Endothelial cell of umbilical vein (primary cell): ENCODE measurements at places on chromosomes 3 and 15. TPM values are rescaled to one million over a fixed set of nuclear protein-coding genes. Genes with fewer than 3 reads are reported as not detected.

GRCh38 chr15:80251428-80252120 is 439 bp downstream of the CTXND1 start:
- H3K36me3 ChIP-seq: no peaks in the 10 kb centered on the region
- peaks cover 32% of the 10 kb centered on the region for H3K27me3 ChIP-seq
- H3K4me3 ChIP-seq: peak overlapping the region; percentile 1

DNA sequence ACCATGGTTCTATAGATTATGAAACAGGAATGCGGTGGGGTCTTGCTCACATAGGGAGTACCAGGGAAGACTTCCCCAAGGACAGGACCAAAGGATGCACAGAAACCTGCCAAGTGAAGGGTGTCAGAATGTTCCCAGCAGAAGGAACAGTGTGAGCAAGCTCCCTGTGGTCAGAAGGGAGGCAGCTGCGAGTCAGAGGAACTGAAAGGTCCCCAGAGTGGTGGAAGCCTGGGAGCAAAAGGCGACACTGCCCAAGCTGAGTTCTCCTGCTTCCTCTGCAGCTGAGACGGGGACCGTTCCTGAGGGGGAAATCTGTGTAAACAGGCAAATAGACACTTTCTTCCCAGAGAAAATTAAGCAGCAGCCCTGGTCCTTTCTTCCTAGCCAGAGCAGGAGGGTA is 14.2 kb upstream of the SLC6A6 start:
- no peak overlapping the region for H3K4me3 ChIP-seq
- H3K36me3 ChIP-seq: no peaks in the 10 kb centered on the region
- peaks cover 3% of the 10 kb centered on the region for H3K27me3 ChIP-seq
- no peak overlapping the region for H3K27ac ChIP-seq
- DNase-seq: no peak

GRCh38 chr15:84981711-84982300 is at the start of gene PDE8A:
TSS of gene PDE8A (plus strand) at chr15:84981856. CDS start at chr15:84982163, 307 bp downstream.
- H3K4me3 ChIP-seq: peak within 1 kb of the TSS; percentile 63
- H3K4me1 ChIP-seq: peaks cover 16% of the 10 kb centered on the region
- no peaks in the 10 kb centered on the region for H3K27me3 ChIP-seq
- H3K27ac ChIP-seq: peak within 1 kb of the TSS; percentile 90
- DNase-seq: peak; percentile 57

The PML gene
- 77.4 and 79.6 TPM in 2 replicates for total RNA-seq

DNA sequence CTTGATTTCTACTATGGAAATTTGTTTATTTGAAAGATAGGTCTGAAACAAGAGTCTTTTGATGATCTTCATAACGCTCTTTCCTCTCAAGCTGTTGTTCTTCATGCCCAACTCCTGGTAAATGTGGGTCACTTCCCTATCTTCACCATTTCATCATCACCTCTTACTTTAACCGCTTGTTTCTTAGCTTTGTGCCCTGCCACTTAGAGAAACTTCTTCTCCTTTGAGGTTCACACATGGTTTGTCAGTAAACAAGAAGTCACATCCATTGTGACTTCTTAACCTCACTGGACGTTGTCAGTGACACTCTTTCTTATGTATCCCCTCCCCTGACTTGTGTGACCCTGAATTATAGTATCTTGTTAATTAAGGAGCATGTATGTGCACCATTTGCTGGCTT is 16.9 kb upstream of the P2RY13 start:
- peaks cover 4% of the 10 kb centered on the region for H3K27me3 ChIP-seq
- no peak overlapping the region for H3K27ac ChIP-seq
- H3K4me1 ChIP-seq: no peaks in the 10 kb centered on the region
- H3K36me3 ChIP-seq: no peaks in the 10 kb centered on the region
- DNase-seq: no peak

- DNase-seq: no peak
- no peak overlapping the region for H3K4me3 ChIP-seq
- H3K27ac ChIP-seq: no peak overlapping the region
- H3K4me1 ChIP-seq: no peaks in the 10 kb centered on the region
- H3K36me3 ChIP-seq: no peaks in the 10 kb centered on the region
Observed at GRCh38 chr3:10992943-10993728, 588 bp downstream of the SLC6A1 start.

- DNase-seq: no peak
- no peak overlapping the region for H3K27ac ChIP-seq
- no peak overlapping the region for H3K4me3 ChIP-seq
Observed at GRCh38 chr3:126179825-126180476, 435 bp downstream of the ALDH1L1 start.

DNA sequence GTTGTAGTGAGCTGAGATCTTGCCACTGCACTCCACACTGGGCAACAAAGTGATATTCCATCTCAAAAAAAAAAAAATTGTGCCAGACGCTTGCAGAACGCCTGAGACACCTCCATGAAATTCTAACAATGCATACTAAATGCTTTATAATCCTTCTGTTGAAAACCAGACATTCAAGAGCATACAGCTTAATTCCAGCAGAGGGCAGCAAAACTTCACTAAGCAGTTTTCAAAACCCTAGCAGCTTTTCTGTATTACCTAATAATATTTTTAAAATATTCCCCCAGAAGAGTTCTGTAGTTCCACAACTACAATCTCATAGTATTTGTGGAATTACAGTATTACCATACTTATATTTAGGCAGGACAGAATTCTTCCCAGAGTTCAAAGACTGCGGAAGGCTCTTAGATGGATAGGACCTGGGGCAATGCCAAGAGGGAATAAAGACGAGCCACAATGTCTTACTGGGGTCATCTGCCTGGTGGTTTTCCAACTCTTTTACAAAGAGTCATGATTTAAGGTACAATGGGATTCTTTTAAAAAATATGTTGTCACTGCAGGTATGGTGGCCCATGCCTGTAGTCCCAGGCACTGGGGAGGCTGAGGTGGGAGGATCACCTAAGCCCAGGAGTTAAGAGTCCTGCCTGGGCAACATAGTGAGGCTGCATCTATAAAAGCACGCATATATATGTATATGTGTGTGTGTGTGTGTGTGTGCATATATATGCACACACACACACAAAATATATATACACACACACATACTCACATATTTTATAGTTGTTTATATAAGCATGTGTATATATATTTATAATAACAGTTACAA is 19.6 kb upstream of the TASOR start:
- no peaks in the 10 kb centered on the region for H3K27me3 ChIP-seq
- H3K36me3 ChIP-seq: no peaks in the 10 kb centered on the region
- H3K4me1 ChIP-seq: no peaks in the 10 kb centered on the region
- peak; percentile 66 for DNase-seq
- H3K27ac ChIP-seq: no peak overlapping the region

DNA sequence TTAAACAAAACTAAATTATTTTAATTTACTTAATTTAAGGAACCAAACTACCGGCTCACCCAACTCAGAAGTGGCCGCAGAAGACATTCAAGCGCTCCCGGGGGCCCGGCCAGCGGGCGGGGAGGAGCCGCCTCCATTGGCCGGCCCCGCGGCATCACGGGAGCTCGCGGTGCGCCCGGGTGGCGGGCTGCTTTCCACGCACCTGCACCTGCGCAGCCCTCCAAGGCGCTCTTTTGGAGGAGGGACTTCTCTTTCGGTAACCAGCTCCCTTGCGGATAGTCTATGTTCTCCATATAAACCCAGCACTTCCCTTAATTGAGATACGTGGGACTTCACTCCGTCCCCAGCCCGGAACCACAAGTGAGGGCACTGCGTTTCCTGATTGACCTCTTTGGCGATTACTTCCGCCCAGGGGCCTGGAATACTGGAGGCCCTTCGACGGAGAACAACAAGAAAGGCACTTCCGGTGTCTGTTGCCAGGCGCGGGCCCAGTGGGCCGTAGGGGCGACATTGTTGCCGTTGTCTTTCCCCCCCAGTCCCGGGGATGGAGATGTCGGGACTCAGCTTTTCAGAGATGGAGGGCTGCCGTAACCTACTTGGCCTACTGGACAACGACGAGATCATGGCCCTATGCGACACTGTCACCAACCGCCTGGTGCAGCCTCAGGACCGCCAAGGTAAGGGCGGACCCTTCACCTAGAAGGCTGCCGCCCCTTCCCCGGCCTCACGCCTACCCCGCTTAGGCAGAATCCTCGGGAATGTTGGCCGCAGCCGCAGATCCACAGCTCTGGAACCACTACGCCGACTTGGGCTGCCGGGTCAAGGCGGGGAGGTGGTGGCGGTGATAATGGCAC is at the start of gene C3orf38:
TSS of gene C3orf38 (plus strand) at position 451 of the 854 bp plus-strand sequence. CDS start at position 545, 94 bp downstream.
- peaks cover 13% of the 10 kb centered on the region for H3K4me1 ChIP-seq
- H3K27ac ChIP-seq: peak within 1 kb of the TSS; percentile 32
- H3K36me3 ChIP-seq: peaks cover 2% of the 10 kb centered on the region
- H3K4me3 ChIP-seq: peak within 1 kb of the TSS; percentile 96
- H3K27me3 ChIP-seq: no peaks in the 10 kb centered on the region

DNA sequence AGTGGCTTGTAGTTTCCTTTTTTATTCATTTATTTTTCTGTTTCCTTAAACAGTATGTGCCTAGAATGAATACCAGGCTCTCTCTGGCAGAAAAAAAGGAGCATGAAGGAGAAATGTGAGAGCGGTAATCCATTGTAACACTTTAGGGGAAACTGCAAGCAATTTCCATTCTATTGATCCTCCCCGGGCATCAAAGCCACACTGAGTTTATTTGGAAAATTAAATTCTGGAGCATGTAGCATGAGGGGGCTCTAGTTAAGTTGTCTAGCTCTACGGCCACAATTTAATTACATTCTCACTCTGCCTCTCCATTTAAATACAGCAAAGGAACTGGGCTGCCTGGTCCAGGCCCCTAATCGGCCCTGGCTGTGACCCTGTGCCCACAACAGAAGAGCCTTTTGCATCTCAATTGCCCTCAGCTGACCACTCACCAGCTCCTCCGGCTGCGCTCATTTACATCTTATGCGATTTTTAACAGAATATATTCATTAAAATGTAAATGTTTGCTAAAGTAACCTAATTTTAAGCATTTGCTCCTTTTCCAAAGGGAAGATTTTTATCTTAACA is 72.9 kb downstream of the MEGF11 start:
- peaks cover 42% of the 10 kb centered on the region for H3K27me3 ChIP-seq
- H3K36me3 ChIP-seq: no peaks in the 10 kb centered on the region
- no peak overlapping the region for H3K4me3 ChIP-seq
- H3K27ac ChIP-seq: no peak overlapping the region

- peak overlapping the region; percentile 8 for H3K27ac ChIP-seq
- no peak overlapping the region for H3K4me3 ChIP-seq
- no peaks in the 10 kb centered on the region for H3K36me3 ChIP-seq
- peaks cover 18% of the 10 kb centered on the region for H3K4me1 ChIP-seq
- H3K27me3 ChIP-seq: no peaks in the 10 kb centered on the region
Observed at GRCh38 chr3:81279481-81280379, 481.7 kb downstream of the GBE1 start.

- no peaks in the 10 kb centered on the region for H3K36me3 ChIP-seq
- H3K27me3 ChIP-seq: no peaks in the 10 kb centered on the region
- no peak overlapping the region for H3K27ac ChIP-seq
- DNase-seq: peak; percentile 16
- peaks cover 20% of the 10 kb centered on the region for H3K4me1 ChIP-seq
Observed at GRCh38 chr3:152236716-152237115, 32.0 kb upstream of the MBNL1 start.

The SELENOS gene
- 70.4 and 73.2 TPM in 2 replicates for total RNA-seq

GRCh38 chr3:110344487-110344886 is 727.1 kb upstream of the NECTIN3 start:
- DNase-seq: no peak
- H3K4me1 ChIP-seq: peaks cover 21% of the 10 kb centered on the region
- H3K4me3 ChIP-seq: no peak overlapping the region

GRCh38 chr15:61319892-61320291 is 90.8 kb upstream of the RORA start:
- H3K4me1 ChIP-seq: no peaks in the 10 kb centered on the region
- H3K27ac ChIP-seq: no peak overlapping the region
- no peaks in the 10 kb centered on the region for H3K36me3 ChIP-seq
- H3K4me3 ChIP-seq: no peak overlapping the region
- no peaks in the 10 kb centered on the region for H3K27me3 ChIP-seq

GRCh38 chr3:189204167-189204866 is 32.5 kb downstream of the TPRG1 start:
- no peak overlapping the region for H3K4me3 ChIP-seq
- no peaks in the 10 kb centered on the region for H3K4me1 ChIP-seq
- H3K36me3 ChIP-seq: no peaks in the 10 kb centered on the region
- no peak overlapping the region for H3K27ac ChIP-seq
- H3K27me3 ChIP-seq: no peaks in the 10 kb centered on the region

The ARIH2 gene
- total RNA-seq: 77.2 and 85.5 TPM in 2 replicates

The SLC12A1 gene
- not detected in 2 replicates for total RNA-seq

DNA sequence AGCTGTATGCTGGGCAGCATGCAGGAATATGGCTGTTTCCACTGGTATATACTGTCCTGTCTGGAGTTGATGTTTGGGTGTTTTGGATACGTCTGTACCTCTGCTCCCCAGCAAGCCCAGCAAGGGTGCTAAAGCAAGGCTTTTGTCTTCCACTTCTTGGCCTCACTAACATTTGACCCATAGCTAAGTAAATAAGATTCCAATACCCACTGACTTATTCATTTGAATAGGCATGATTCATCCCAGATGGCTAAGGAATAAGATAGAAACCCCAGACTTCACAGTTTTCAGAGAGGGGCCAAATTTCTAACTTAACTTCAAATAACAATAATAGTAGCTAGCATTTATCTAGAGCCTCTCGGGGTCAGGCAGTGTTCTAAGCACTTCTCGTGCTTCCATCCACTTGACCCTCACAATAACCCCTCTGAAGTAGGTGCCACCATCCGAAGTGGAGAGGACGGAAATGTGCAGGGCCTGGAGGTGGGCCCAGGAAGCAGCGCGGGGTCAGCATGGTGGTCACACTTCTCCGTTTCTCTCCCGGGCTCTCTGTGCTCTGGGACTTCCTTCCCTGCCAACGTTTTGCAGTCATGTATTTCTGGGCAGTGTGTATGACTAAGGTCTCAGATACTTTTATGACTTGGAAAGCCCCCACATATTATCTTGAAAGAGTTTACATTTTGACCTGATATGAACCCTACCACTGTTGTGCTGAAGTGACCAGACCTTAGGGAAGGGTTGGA is 39.3 kb downstream of the LRRK1 start:
- no peaks in the 10 kb centered on the region for H3K27me3 ChIP-seq
- peak; percentile 50 for DNase-seq
- peaks cover 16% of the 10 kb centered on the region for H3K4me1 ChIP-seq
- no peak overlapping the region for H3K4me3 ChIP-seq

DNA sequence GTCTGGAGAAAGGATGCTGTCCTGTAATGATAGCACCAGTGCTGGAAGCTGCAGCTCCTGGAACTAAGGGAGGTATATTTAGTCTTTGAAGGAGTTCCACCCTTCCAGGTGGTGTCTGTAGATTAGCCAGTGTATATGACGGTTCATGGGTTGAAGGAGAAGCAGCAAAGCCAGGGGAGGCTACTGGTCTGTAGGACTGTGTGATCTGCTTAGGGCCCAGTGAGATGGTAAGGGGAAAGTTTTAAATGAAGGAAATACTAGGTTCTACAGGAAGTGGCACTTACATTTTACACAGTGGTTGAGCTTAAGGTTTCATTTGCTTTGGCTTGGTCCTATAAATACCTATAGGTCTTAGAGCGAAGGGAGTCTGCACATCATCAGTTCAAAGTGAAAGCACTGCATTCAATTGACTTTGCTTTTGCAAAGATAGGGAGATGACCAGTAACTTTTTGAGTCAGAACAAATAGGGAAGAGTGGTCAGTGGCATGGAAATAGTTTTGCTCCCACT is 5.6 kb downstream of the SLC25A38 start:
- no peak overlapping the region for H3K27ac ChIP-seq
- peaks cover 3% of the 10 kb centered on the region for H3K4me1 ChIP-seq
- H3K36me3 ChIP-seq: peaks cover 7% of the 10 kb centered on the region
- no peaks in the 10 kb centered on the region for H3K27me3 ChIP-seq
